ENCODE measurements at places on chromosomes 7 and 10. TPM values are rescaled to one million over a fixed set of nuclear protein-coding genes. Genes with fewer than 3 reads are reported as not detected.

DNA sequence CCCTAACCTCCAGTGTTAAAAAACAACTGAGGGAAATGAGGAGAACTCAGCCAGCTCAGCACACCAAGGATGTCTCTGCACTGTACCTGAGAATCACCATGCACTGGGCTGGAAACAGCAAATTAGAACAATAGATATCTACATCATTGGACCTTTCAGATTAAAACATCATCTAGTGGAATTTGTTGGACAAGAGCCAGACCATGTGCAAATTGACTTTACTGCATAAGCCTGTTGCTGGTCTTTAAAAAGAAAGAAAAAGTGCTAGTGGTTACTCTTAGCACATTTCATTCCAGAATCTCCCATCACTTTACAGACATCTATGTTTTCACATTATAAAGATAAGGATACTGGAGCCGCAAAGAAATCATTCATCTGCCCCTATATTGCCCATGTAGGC lies 75.4 kb downstream of the FGFR2 start:
- DNase-seq: no peak
- no peak overlapping the region for H3K4me3 ChIP-seq
- H3K27me3 ChIP-seq: no peaks in the 10 kb centered on the region
- peaks cover 27% of the 10 kb centered on the region for H3K4me1 ChIP-seq
- H3K27ac ChIP-seq: no peak overlapping the region

KLF14 gene
- not detected for total RNA-seq

PTPRN2 gene
- total RNA-seq: 4.0 TPM

DNA sequence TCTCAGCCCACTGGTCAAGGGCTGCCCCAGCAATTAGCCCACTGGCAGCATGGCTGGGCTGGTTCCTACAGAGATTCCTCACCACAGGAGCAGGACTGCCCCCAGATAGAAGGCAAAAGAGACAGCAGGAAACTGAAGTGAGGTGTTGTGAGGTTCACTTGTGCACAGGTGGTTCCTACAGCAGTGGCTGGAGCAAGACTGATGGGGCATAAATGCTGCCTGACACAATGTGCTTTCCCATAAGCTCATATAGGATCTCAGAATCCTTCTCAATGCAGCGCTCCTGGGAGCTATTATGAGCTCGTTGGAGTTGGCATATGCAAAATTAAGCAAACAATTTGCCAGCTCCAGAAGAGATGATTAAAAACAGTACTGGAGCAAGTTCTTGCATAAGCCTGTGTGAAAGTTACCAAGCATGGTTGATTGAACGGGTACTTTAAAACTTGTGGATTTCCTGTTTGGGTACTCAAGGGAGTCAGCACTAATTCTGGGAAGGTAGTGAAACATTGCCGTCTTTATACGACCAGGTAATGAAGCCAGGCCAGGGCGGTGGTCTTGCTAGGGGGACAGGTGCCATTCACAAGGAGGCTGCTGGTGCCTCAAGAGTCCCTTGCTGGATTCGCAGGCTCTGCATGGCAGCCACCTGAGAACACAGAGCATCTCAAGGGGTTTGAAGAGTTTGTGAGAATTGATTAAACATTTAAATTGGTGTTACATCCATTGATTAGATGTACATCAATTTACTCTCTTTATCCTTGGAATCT lies 20.3 kb upstream of the PRKCQ start:
- no peak overlapping the region for H3K4me3 ChIP-seq
- H3K27ac ChIP-seq: no peak overlapping the region
- no peaks in the 10 kb centered on the region for H3K27me3 ChIP-seq

TPST1 gene
- total RNA-seq: 19.2 TPM

- no peaks in the 10 kb centered on the region for H3K27me3 ChIP-seq
- DNase-seq: no peak
- no peak overlapping the region for H3K27ac ChIP-seq
- H3K4me1 ChIP-seq: no peaks in the 10 kb centered on the region
- H3K4me3 ChIP-seq: no peak overlapping the region
Observed at GRCh38 chr10:127886371-127887051, 6.2 kb downstream of the CLRN3 start.

GRCh38 chr7:156747718-156748117 lies 107.1 kb downstream of the RNF32 start:
- H3K27ac ChIP-seq: no peak overlapping the region
- DNase-seq: no peak
- H3K4me1 ChIP-seq: no peaks in the 10 kb centered on the region
- no peaks in the 10 kb centered on the region for H3K27me3 ChIP-seq

TAS2R4 gene
- total RNA-seq: 4.2 TPM

CAV1 gene
- total RNA-seq: 16.0 TPM

GRCh38 chr7:28301148-28301641 lies 111.1 kb upstream of the CREB5 start:
- no peak for DNase-seq
- no peak overlapping the region for H3K27ac ChIP-seq
- H3K4me1 ChIP-seq: peaks cover 17% of the 10 kb centered on the region
- no peaks in the 10 kb centered on the region for H3K36me3 ChIP-seq
- no peak overlapping the region for H3K4me3 ChIP-seq

- H3K27me3 ChIP-seq: no peaks in the 10 kb centered on the region
- no peak overlapping the region for H3K27ac ChIP-seq
- no peak overlapping the region for H3K4me3 ChIP-seq
- no peaks in the 10 kb centered on the region for H3K36me3 ChIP-seq
- DNase-seq: no peak
- H3K4me1 ChIP-seq: no peaks in the 10 kb centered on the region
Observed at GRCh38 chr7:107614425-107614824, 34.4 kb downstream of the BCAP29 start.
